ENCODE measurements at places on chromosomes 16 and 17.

DNA sequence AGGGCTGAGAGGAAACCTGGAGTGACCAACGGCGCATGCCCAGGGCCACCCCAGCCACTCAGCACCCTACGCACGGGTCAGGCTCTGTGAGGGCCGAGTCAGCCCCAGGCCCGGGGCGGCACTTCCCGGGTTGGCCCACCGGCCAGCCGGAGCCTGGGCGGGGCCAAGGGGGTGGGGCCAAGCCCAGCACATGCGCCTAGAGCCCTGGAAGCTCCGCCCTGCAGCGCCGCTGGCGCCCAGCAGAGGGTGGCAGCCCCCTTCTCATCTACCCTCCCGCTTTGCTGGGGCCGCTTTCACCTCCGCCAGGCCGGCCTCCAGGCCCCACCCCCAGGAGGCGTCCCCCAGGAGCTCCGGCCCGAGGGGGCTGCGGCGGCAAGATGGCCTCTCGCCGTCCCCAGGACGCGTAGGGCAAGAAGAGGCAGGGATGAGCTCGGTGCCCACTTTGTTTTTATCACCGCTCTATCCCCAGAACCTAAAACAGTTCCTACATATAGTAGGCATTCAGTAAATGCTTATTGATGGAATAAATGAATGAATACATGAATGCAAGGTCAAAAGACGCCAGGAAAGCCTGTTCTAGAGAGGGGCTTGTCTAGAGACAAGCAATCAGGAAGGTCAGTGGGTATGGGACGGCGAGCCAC is 31.3 kb downstream of the MYO18A start:
- DNase-seq, result peak; percentile 84

DNA sequence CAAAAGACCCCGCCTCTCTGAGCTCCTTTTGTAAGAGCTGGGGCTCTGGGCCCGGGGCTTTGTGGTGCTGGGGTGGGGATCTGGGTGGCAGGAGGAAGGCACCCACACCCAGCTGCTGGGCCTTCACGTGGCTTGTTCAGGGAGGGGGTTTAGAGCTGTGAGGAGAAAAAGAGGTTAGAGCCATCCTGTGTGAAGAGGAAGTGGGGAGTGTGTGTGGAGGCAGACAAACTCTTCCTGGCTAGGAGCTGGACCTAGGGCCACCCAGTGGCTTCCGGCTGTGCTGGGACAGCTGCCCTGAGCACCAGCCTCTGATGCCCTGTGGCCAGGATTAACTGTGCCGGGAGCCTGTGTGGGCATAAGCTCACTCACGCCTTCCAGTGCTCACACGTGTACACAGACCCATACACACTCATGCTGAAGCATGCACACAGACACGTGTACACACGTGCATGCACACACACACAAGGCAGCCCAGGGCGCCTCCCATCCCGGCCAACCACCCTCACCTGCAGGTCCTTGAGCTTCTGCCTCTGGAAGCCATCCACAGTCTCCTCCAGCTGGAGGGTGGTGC is 7.4 kb downstream of the CIBAR2 start:
- DNase-seq, result no peak

DNA sequence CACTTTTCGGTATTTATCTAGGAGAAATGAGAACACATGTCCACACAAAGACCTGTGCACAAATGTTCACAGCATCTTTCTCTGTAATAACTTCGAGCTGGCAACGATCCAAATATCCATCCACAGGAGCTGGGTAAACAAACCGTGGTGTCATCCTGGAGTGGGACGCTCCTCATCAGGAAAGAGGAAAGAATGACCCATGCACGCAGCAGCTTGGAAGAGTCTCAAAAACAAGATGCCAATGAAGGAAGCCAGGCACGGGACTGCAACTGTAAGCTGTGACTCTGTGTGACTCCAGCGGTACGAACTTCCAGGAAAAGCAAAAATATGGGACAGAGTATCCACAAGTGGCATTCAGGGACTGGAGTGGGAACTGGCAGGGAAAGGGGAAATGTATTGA is 36.7 kb upstream of the CIBAR2 start:
- no peak for DNase-seq

- no peak for DNase-seq
Observed at GRCh38 chr16:51542981-51543815, 392.1 kb upstream of the SALL1 start.

DNA sequence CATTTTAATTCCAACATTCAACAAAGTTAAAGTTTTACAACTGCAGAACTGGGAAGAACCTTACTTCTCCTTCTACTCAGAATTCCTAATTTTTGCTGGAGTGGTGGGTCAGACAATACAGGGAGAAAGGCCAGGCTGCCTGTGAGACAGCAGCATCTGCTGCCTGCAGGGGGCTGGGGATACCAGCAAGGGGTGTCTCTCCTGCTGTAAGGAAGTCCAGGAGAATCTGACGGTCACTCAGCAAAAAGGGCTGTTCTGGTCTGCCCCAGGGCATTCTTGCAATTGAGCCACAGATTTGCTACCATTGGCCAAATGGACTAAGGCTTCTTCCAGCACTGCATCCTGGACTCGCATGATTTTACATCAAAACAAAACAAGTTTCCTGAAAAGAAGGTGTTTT is 426.6 kb upstream of the CDH11 start:
- DNase-seq, result no peak

GRCh38 chr17:27666831-27667560 is 36.0 kb downstream of the LGALS9 start:
- no peak for DNase-seq

DNA sequence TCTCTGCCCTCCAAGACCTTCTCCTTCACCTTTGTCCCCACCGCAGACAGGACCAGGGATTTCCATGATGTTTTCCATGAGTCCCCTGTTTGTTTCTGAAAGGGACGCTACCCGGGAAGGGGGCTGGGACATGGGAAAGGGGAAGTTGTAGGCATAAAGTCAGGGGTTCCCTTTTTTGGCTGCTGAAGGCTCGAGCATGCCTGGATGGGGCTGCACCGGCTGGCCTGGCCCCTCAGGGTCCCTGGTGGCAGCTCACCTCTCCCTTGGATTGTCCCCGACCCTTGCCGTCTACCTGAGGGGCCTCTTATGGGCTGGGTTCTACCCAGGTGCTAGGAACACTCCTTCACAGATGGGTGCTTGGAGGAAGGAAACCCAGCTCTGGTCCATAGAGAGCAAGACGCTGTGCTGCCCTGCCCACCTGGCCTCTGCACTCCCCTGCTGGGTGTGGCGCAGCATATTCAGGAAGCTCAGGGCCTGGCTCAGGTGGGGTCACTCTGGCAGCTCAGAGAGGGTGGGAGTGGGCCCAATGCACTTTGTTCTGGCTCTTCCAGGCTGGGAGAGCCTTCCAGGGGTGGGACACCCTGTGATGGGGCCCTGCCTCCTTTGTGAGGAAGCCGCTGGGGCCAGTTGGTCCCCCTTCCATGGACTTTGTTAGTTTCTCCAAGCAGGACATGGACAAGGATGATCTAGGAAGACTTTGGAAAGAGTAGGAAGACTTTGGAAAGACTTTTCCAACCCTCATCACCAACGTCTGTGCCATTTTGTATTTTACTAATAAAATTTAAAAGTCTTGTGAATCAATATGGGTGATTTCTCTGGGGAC is 12.2 kb downstream of the CX3CL1 start:
- no peak for DNase-seq

Data from RCC 7860 (cell line).